ENCODE measurements at places on chromosomes 1 and 21. TPM values are rescaled to one million over a fixed set of nuclear protein-coding genes. Genes with fewer than 3 reads are reported as not detected.

Gene PRKAA2
- total RNA-seq: 143 TPM

Gene LCE3E
- total RNA-seq: not detected

Gene GBP3
- total RNA-seq: 6.6 TPM

Gene C1QB
- 34.3 TPM for total RNA-seq

All from cardiac septum (tissue), 1 donor.